Stimulated activated CD8-positive, alpha-beta memory T cell treated with anti-CD3 and anti-CD28 coated beads, Interleukin-4, amount 100 ng/mL, for 1 hour (primary cell): ENCODE measurements at places on chromosomes 4 and X.

- DNase-seq: no peak
These were observed 486.3 kb upstream of the PABPC4L start for GRCh38 chr4:134687646-134688628.

DNA sequence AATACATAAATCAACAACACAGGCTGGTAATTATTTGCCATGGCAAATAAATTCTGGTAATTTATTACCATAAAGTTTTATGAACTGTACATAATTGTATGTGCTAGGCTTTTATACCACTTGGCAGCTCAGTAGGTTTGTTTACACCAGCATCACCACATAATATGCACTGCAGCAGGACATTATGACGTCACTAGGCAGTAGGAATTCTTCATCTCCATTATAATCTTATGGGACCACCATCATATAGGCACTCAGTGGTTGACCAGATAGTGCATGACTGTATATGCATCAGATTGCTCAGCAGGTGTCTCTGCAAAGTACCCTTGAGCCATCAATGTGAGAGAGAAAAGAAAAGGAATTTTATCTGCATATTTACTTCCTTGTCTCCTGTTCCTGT, 295.4 kb downstream of the CFAP47 start:
- DNase-seq: no peak

DNA sequence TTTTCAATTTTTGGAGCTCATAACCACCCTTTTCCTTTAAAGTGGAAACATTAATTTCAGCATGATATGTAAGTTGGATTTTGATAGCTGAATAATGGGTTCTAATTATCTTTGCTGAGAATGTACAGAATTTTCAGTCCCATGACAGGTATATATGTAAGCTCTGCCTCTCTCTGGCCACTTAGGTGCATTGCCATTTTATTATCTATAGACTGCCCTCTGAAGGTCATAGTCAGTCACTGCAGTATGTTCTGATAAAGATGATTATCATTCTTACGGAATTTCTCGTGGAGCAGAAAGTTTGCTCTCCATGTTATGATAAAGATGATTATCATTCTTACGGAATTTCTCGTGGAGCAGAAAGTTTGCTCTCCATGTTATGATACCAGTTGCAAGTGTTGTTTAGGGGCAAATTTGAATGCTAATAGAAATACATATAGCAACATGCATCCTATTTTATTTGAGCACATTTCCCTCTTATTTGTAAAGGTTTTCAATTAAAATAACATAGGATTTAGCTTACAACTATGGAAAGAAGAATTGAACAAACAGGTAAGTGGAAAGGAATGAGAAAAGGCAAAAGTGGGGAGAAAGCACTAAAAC, 10.4 kb downstream of the AFP start:
- DNase-seq: no peak

- no peak for DNase-seq
These were observed 69.4 kb downstream of the HMGB2 start for GRCh38 chr4:173264684-173265185.

DNA sequence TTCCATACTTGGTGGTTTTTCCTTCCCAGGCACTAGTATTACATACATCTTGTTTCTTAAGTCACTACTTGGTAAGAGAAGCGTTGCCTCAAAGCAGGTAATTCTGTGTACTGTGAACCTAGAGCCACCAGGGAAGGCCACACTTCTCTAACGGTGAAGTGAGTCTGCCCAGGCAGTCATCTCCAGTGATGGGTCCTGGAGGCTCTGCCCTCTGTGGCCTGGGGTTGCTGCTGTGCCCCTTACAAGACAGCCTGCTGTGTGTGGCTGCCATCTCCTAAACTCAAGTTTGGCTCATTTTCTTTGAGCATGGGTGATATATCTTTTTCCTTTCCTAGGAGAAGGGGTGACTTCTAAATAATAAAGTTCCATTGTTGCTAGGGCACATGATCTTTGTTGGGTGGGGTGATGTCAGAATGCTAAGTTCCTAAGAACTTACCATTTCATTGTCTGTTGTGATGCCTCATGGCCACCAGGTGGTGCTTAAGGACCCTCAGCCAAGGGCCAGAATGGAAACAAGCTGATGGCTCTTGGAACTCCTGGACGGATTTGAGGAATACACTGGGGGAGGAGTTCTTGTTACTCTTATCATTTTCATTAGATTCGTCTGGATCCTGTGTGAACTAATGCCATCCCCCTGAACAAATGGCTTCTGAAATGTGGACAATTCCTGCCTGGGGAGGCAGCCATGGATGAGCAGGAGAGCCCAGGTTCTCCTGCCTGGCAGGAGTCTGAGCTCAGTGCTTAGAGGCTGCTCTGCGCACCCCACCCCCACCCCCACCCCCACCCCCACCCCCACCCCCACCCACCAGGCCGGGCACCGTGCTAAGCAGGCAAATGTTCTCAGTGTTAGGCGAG, 41.1 kb upstream of the WDR1 start:
- no peak for DNase-seq

- DNase-seq: no peak
These were observed 59.5 kb downstream of the RHOH start for GRCh38 chr4:40256329-40256728.

GRCh38 chr4:180640193-180640592, 1603.0 kb upstream of the TENM3 start:
- DNase-seq: no peak

DNA sequence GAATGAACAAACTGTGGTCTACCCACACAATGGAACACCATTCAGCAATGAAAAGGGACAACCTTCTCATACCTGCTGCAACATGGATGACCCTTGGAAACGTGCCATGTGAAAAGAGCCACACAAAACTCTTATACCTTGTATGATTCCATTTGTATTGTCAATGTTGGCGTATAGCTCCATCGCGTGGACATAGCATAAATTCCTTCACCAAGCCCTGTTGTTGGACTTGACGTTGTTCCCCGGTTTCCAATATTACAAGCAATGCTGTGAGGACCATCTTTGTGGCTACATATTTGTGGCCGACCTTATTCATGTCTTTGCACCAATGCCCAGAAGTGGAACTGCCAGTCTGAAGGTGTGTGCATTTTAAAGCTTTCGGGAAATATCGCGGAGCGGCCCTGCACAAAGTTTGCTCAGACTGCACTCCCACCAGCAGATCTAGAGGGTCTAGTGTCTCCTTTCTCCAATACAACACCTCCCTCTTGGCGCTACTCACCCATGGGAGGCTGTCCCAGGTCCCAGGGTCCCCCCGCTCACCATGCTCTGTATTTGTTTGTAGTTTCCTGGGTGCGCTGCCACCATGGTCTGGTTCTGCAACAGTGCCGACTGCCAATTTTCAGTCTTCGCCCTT, at the start of gene CLDN34:
Gene CLDN34, plus strand, starts transcription at position 584 of the 634 bp plus-strand sequence. Its CDS starts 0 bp downstream, at position 584.
- DNase-seq: no peak

DNA sequence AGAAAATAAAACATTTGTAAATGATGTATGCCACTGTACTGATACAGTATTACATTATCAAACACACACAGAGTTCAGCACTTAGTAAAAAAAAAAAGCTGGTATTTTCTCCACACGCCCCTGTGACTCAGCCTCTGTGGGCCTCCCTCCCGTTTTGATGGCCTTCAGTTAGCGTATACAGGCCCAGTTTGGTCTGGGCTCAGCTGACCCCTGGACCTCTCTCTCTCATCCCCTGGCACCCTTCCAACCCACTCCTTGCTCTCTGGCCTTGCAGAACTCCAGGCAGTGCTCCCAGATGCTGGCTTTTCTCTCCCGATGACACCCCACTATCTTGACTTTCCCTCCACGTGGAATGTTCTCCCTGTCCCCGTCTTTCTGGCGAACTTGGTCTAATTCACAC, 89.0 kb upstream of the LIMCH1 start:
- no peak for DNase-seq

DNA sequence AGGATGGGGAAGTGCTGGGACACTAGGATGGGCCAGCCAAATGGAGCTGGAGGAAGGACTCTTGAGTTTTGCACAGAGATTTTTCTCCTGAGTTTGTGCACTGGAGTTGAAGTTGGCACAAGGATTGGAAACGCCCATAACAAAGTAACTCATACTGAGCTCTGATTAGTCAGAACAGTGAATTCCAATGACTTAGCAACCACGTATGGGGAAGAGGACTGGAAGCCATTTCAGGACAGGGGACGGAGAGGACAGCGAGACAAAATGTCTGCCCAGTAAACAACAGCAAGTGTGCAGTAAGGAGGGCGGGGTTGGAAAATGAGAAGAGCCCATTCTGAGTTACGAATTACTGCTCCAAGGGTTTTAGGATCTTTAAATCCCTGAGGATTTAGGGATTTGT, 5.9 kb downstream of the RIPPLY1 start:
- DNase-seq: no peak

GRCh38 chr4:152464030-152464823, 71.7 kb downstream of the FBXW7 start:
- no peak for DNase-seq

DNA sequence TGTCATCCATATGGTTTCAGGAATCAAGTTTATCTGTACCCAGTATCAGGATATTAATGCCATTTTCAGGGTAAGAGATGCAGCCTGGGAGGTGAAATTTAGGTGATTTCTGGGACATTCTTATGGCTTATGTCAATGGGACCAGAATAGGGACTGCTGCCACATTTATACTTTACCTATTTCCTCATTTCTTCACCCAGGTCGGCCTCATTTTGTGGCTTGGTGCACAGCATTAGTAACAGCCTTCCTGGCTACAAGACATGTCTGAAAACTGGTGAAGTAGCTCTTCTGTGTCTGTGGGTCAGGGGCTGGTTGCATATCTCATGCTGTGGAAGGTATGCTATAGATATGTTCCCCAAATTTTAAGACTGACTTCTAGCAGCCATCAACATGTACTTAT, 284.8 kb downstream of the AFF2 start:
- DNase-seq: no peak

- no peak for DNase-seq
These were observed 170.9 kb upstream of the CASK start for GRCh38 chrX:42094218-42094617.

DNA sequence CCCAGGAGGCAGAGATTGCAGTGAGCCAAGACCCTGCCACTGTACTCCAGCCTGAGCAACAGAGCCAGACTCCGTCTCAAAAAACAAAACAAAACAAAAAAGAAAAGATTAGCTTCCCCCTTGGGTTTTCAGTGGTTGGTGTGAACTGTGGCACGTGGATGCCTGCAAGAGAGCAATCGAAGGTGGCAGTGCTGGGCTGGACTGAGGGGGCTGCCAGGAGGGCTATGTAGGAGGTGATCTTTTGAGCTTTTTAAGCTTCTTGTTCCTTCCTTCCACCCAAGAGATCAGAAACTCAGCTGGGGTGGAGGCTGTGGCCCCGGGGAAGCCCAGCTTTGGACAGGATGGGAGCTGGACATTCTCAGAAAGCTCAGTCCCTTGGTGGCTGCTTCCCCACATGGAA, 49.6 kb downstream of the PRPS1 start:
- no peak for DNase-seq

GRCh38 chr4:168421671-168422070, 58.6 kb downstream of the DDX60L start:
- DNase-seq: no peak

DNA sequence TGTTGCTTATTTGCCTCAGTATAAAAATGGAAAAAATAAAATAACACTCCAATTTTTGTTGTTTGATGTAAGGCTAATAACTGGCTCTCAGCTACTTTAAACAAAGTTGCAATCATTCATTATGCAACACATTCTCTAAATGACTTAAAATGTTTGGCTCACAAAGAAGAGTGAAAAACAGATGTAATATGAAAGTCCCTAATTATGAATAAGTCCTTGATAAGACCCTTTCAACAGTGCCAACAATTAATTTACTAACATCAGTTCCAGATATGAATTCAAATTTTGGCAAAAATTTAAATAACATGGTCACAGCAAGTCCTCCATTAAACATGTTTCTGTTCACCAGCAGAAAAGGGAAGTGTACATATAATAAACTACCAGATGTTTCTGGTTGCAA, 69.8 kb downstream of the PAPSS1 start:
- no peak for DNase-seq

DNA sequence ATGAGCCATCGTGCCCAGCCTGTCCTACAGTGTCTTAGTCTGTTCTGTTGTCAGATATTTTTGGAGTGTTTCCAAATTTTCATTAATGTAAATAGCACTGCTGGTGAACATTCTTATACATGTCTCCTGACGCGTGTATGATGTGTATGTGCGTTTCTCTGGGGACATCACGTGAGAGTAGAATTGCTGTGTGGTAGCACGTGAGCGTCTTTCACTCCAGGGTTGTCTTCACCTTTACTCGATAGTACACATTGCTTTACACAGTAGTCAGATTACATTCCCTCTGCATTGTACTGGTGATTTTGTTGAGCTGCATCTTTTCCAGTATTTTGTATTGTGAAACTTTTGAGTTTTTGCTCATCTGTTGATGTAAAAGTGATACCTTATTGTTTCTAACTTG, 60.0 kb downstream of the ARHGAP10 start:
- DNase-seq: no peak
